A172 (cell line): ENCODE measurements at places on chromosomes 6 and 20.

GRCh38 chr6:12313306-12313991, 23.3 kb downstream of the EDN1 start:
- no peak for DNase-seq

GRCh38 chr20:41175727-41176330, 38.5 kb downstream of the PLCG1 start:
- no peak for DNase-seq

DNA sequence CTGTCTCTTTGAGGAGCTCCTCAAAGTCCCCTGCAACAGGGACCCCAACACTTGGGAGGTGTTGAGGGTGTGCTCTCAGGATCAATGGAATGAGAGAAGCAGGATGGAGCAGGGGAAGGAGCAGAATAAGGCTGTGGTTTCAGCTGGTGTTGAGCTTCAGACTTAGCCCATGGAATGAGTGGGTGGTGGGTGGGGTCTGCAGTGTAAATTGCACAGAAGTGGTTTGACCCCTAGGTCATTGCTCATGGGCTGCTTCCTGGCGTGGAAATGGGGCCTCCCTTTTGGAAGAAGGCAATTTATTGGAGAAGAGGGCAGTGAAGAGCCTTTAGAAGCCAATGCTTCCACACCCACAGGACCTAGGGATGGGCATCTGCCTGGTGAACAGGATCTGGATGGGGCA, 37.0 kb upstream of the KCNG1 start:
- DNase-seq, result no peak

GRCh38 chr6:87341158-87341557, 3.5 kb upstream of the C6orf163 start:
- no peak for DNase-seq

- no peak for DNase-seq
Measured at GRCh38 chr6:151451417-151451949, 443 bp downstream of the RMND1 start.
